ENCODE measurements at places on chromosomes 6 and 20.

- DNase-seq: no peak
Measured at GRCh38 chr6:157579467-157580031, 198.6 kb downstream of the ZDHHC14 start.

DNA sequence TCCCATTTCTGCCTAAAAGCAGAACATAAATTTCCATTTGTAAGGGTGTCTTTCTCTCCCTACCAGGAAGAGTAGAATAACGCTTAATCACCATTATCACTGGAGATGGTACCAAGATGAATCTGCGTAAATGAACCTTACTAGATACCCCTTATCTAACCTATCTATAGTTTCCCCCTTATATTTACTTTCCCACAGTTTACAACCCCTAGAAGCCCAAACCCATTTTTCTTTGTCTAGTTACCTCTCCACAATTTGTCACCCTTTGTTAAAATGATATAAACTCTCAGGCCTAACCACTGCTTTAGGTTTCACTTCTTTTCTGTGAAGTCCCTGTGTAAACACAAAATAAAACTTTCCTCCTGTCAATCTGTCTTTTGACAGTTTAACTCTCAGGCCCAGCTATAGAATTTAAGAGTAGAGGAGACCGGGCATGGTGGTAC is 45.5 kb downstream of the PCNA start:
- no peak for DNase-seq

DNA sequence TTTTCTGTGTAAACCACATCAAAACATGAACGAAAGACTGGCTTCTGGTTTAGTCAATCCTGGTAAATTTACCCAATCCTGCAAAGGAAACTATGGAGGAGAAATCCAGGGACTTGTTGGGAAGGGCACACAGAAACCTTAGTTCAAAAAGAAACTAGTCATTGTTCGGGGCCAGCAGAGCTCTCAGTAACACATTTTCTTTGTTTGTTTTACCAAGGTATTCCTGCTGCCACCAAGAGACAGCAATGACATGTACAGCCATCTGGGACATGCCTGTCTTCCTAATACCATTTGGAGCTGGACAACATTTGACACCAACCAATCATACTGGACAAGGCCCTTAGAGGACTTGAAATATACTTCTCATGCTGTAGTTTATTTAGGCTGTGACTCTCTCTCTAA is 8.3 kb downstream of the OARD1 start:
- DNase-seq: no peak

DNA sequence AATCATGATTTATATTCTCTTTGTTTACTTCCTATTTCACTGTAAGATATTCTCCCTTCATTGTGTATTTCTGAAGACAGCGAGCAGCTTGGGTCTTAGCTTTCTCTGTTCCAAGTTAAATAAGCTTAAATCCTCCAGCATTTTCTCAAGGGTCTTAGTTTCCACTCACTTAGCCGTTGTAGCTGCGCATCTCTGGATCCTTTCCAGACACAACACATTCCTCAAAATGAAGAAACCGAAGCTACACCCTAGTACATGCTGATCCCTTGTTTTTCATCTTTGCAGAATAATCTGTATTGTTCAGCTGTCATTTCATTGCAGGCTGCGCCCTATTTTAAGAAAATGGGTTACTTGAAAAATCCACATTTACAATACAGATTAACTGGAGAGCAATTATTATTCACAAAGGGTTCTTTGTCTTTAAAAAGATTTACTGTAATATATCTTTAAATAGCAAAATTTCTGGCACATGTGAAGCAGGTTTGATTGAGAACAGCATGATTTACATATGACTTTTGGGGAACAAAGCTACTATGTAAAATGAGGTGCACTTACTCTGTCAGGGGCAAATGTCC is 375.8 kb downstream of the QKI start:
- no peak for DNase-seq

- DNase-seq: no peak
Measured at GRCh38 chr6:43947860-43948259, 177.8 kb downstream of the VEGFA start.

- no peak for DNase-seq
Measured at GRCh38 chr6:152368751-152369624, 268.2 kb downstream of the SYNE1 start.

DNA sequence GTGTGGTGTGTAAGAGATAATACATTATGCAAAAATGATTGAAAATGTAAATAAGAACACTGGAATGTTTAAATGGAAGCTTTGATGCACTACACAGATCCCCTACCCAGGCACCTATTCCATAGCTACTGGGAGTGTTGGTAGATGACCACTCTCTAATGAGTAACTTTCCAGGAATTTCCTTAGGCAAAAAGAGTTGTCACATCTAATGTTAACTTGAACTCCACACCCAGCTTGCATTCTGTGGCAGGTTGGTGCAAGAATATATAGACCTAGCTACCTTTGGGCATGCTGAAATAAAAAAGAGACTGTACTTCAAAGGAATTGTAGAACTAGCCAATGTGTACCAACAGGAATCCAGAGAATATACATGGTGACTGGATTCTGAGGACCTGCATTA is 1254.2 kb upstream of the EYS start:
- no peak for DNase-seq

- DNase-seq: no peak
Measured at GRCh38 chr6:105301072-105301503, 101.8 kb downstream of the PREP start.

GRCh38 chr20:46063652-46064054 is 26.1 kb downstream of the NCOA5 start:
- DNase-seq: no peak

DNA sequence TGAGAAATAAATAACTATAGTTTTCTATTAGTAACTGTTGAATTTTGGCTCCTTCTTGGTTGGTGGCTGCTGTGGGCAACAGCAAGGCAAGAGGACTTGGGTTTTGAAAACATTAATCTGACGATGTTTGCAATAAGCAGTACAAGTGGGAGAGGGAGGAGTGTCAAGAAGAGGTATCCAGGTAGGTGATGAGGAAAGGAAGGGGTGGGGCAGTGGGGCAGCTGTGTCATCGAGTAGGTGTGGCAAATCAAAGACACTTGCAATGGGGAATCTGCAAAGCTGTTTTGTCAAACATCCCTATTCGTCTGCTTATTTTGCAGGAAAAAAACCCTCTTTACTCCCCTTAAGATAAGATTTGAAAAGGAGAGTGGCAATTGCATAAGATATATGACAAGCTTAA is 171.9 kb upstream of the MAP3K7 start:
- no peak for DNase-seq

GRCh38 chr20:25230166-25230831 is 17.6 kb upstream of the PYGB start:
- DNase-seq: no peak

DNA sequence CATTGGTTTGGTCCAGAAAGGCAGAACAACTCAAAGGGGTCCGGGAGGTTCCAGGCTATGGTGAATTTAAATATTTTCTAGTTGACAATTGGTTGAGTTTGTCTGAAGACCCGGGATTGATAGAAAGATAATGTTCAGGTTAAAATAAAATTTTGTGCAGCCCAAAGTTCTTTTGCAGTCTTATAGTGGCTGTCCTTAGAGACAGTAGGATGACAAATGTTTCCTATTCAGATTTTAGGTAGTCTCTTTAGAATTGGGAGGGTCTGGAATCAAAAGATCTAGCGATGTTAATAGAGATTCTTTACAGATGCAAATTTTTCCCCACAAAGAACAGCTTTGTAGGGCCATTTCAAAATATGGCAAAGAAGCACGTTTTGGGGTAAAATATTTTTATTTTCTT is 109.1 kb downstream of the TULP4 start:
- DNase-seq: no peak
